AG04450 (cell line): ENCODE measurements at places on chromosomes 5 and 9. TPM values are rescaled to one million over a fixed set of nuclear protein-coding genes. Genes with fewer than 3 reads are reported as not detected.

Gene HABP4
- polyA plus RNA-seq, result 8.9 and 10.8 TPM in 2 replicates

Gene PRRC2B
- polyA plus RNA-seq, result 31.8 and 37.3 TPM in 2 replicates

Gene TICAM2
- 2.3 and 4.3 TPM in 2 replicates for polyA plus RNA-seq

Gene ARSI
- 11.3 and 15.8 TPM in 2 replicates for polyA plus RNA-seq

Gene MARCHF11
- polyA plus RNA-seq, result not detected in 2 replicates

Gene FST
- polyA plus RNA-seq, result 106 and 121 TPM in 2 replicates

Gene LRRC19
- polyA plus RNA-seq, result not detected in 2 replicates

Gene C5orf52
- not detected in 2 replicates for polyA plus RNA-seq

Gene RPL35
- polyA plus RNA-seq, result 1,392 and 2,283 TPM in 2 replicates

Gene C6
- 0.17 and 0.22 TPM in 2 replicates for polyA plus RNA-seq

Gene GPR150
- polyA plus RNA-seq, result 0.17 and 0.24 TPM in 2 replicates

Gene EIF4E1B
- not detected in 2 replicates for polyA plus RNA-seq

Gene OGN
- polyA plus RNA-seq, result 1.2 and 1.3 TPM in 2 replicates

Gene ALG2
- polyA plus RNA-seq, result 55.0 and 61.6 TPM in 2 replicates

Gene PCDHGB4
- polyA plus RNA-seq, result 10.3 and 10.9 TPM in 2 replicates

Gene PCDHGB6
- polyA plus RNA-seq, result 3.3 and 3.8 TPM in 2 replicates
